ENCODE measurements at places on chromosomes 6 and 20. TPM values are rescaled to one million over a fixed set of nuclear protein-coding genes. Genes with fewer than 3 reads are reported as not detected.

ECT2L gene
- not detected for total RNA-seq

PPP1R16B gene
- total RNA-seq, result 0.15 TPM

BFSP1 gene
- total RNA-seq, result 5.1 TPM

TCP11 gene
- total RNA-seq, result not detected

CD24 gene
- total RNA-seq, result 307 TPM

ACSS1 gene
- 15.7 TPM for total RNA-seq

GTF3C6 gene
- 88.5 TPM for total RNA-seq

CST5 gene
- not detected for total RNA-seq

FAM209B gene
- 0.22 TPM for total RNA-seq

DPPA5 gene
- not detected for total RNA-seq

HLA-DQB1 gene
- total RNA-seq, result not detected

CGA gene
- total RNA-seq, result 0.23 TPM

PAK5 gene
- not detected for total RNA-seq

CDH22 gene
- total RNA-seq, result not detected

KCNK15 gene
- 0.79 TPM for total RNA-seq

MAFB gene
- total RNA-seq, result 0.11 TPM

NKX2-2 gene
- not detected for total RNA-seq

Measured in A549 treated with Mapracorat at 1 μM for 4 hours (cell line).